Hematopoietic multipotent progenitor cell treated with erythropoietin and hydrocortisone succinate and interleukin-3 and kit ligand, for 17 days (in vitro differentiated cells): ENCODE measurements at places on chromosomes 3 and 15.

GRCh38 chr3:32836601-32837000 is 18.8 kb downstream of the TRIM71 start:
- DNase-seq = no peak

DNA sequence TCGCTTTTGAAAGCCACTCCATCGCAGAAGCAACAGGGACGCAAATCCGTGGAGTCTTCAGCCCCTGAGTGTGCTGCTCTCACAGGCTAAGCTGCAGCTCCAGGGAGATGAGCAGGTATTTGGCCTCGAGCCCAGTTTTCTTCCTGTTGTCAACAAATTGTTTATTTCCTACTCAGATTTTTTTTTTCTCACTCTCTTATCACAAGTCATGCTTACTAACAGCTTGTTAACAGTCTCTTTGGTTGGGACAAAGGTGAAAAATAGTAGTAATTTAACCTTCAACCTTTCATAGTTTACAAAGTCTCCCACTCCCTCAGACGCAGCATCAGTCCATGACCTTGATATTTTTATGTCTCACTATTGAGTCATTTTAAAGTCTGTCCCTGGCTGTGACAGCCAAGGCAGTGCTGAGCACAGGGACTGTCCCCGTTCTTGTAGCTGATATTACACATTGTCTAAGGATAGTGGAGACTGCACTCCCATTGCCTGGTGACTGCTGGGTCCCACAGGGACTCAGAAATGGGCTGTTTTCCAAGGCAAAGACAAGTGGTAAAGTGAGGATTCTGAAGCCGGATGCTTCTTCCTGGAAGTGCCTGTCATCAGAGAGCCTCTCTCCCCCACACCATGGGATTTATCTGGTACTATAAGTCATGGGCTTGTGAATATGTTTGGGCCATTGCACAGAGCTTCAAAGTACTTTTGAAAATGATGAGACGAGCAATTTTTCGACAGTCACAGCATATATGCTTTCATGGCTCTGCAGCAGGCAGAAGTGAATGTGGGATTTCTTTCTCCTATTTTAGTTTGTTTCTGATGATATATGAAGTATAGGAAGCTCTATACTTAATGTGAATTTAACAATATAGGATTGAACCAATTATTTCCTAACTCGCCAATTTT is 59.8 kb upstream of the UNC13C start:
- no peak for DNase-seq

DNA sequence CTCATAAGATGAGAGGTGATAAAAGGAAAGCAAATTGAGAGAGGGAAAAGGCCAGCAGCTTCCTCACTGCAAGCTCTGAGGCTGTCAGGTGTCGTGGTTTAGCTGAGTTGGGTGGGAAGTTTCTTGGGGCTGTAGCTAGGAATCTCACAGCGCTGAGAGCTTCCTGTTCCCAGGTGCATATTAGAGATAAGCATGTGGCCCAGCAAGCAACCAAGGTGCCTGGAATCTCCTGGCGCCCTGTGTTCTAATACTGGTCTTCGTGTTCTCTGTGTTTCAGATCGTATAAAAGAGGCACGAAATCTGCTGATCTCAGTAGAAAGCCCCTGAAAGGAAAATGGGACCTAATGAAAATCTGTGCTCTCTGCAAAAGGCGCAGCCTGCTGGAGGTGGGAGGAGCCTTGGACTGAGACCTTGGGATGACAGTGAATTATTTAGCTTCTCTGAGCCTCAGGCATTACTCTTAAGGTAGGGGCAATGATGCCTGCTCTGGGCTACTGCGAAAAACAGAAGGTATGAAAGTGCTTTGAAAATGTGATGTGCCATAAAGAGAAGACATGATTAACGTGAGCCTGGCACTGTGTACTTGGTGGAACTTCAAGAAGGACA is 499.9 kb downstream of the TBL1XR1 start:
- no peak for DNase-seq

- no peak for DNase-seq
Observed at GRCh38 chr3:27544372-27544865, 60.2 kb upstream of the SLC4A7 start.

DNA sequence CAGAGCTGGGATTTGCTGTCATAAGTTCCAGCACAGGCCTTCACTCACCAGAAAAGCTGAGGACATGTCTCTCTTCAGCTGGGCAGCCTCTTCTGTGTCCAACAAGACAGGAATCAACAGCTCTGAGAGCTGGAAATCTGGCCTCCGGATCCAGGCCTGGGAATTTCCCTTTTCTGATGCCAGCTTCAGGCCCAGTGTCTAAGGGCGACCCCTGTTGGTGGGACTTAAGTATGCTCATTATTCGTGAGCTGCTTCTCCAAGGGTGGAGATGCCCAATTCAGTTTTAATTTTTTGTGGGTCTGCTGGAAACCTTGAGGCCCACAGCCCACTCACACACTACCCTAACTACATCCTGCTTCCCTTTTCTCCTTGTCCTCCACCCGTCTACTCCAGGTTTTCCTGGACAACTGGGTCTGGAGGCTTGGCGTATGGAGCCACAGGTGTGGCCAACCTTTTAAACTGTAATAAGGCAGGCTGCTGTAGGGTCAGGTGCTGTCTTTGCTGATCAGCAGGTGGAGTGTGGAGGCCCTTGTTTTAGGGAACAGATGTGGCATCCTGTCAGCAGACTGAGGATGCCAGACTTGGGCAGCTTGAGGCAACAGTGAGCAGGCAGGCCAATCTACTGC is 2.6 kb upstream of the CEMIP start:
- peak; percentile 40 for DNase-seq

GRCh38 chr3:37991823-37992222 is 1.2 kb downstream of the VILL start:
- no peak for DNase-seq

GRCh38 chr15:48796930-48797329 is 13.9 kb downstream of the CEP152 start:
- no peak for DNase-seq

DNA sequence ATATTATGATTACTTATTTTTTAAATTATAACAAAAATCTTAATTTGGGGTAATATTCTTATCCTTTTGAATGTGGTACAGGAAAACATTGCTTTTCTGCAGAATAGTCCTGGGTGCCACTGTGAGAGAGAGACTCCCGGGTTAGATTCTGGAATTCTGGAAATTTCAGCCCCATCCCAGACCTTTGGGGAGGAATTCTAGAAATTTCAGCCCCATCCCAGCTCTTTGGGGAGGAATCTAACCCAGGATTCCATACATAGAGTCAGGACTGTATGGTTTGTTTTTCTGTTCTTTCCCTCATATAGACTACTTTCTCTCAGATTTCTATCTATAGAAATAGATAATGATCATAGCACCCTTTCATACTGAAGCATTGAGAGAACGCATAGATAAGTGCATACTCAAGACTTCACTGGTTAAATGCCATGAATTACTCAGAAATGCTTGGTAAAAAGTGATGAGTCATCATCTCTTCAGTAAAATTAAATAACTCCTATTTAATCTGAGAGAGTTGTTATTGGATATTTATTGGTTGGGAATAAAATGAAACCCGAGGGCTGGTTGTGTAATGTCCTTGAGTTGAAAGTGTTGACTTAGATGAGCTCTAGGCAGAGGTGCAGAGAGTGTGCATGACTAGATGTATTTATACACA is 8.3 kb downstream of the EIF2AK4 start:
- no peak for DNase-seq

DNA sequence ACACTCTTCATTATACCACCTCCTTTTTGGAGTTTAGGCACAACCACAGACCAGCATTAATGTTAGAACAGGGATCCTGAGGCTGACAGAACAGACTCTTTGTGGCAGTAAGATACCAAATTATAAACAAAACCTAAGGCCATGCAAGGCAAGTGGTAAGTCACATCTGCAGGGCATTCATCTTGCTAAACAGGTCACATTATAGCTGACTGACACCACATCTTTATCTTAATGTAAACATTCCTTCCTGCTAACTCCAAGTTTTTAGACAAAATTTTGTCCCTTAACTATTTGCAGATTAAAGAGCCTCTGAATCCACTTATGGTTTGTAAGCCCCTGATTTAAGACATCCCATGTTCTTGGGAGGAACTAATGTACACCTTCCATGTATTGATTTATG is 500.6 kb downstream of the PYDC2 start:
- DNase-seq = no peak

- no peak for DNase-seq
Observed at GRCh38 chr3:14434126-14434497, 31.7 kb downstream of the SLC6A6 start.

- DNase-seq = no peak
Observed at GRCh38 chr3:61199843-61200242, 51.4 kb downstream of the FHIT start.

DNA sequence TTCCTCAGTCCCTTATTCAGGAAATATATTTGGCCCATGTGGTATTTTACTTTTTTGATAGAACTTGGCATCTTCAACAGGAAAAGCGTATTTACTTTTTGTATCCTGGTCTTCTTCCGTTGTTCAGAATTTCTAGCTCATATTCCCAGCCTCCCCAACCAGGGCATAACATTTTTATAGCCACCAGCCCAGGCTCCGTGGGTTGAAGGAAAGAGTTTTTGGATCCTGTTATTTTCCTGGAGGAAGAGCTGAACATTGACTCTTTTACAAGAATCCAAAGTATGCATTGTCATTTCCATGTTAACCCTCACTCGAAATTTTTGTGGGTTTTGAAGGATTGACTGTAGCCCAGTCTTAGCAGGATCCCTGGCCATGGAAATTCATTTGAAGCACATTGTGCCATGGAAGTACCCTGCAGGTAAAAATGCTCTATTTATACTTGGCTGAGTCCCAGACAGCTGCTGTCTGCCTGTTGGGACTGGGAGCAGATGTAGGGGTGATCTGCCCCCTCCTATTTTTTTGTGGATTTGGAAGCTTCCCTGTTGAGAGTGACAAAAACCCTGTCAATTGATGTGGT is 98.8 kb downstream of the AKAP13 start:
- DNase-seq = no peak

- DNase-seq = peak; percentile 39
Observed at GRCh38 chr3:46987319-46987742, 7.9 kb downstream of the NBEAL2 start.

GRCh38 chr3:141094790-141095545 is 43.8 kb downstream of the SPSB4 start:
- no peak for DNase-seq

GRCh38 chr3:3134750-3135448 is 8.2 kb downstream of the TRNT1 start:
- no peak for DNase-seq
